ENCODE measurements at places on chromosomes 2 and 18.

DNA sequence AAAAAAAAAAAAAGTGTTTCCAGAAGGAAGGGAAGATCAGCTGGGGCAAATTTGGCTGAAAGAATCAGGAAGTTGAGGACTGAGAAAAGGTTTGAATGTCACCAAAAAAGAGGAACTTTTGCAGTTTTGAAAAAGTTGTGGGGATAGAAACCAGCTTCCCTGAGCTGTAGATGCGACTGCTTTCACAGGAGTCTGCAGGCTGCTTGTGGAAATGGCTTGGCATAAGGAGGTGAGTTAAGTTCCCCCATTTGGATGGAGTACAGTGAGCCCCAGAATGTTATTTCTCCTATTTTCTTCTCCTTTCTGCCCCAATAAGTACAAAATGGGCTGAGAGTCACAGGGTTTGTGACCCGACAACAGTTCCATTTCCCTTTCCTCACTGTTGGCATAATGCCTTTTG lies 16.5 kb upstream of the ME2 start:
- no peak for DNase-seq

GRCh38 chr2:208638059-208638458 lies 231.5 kb downstream of the PTH2R start:
- no peak for DNase-seq

- no peak for DNase-seq
Measured at GRCh38 chr18:75097491-75098225, 111.3 kb downstream of the PTGR3 start.

GRCh38 chr18:55997151-55997561 lies 409.2 kb upstream of the TCF4 start:
- DNase-seq, result no peak

DNA sequence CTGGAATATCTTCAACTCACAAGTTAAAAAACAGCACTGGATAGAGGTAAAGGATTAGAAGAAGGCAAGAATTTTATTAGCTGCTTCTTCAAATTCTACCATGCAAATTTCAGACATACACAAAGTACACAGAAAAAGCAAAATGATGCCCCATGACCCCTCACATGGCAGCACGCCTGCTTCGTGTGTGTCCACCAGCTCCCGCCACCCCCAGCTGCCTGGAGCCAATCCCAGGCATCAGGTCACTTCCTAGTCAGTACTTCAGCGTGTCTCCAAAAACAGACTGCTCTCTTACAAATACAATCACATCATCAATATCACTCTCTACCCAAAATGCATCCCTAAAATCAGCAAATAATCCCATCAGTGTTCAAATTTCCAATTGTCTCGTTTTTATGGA lies 35.8 kb downstream of the IMPA2 start:
- no peak for DNase-seq

DNA sequence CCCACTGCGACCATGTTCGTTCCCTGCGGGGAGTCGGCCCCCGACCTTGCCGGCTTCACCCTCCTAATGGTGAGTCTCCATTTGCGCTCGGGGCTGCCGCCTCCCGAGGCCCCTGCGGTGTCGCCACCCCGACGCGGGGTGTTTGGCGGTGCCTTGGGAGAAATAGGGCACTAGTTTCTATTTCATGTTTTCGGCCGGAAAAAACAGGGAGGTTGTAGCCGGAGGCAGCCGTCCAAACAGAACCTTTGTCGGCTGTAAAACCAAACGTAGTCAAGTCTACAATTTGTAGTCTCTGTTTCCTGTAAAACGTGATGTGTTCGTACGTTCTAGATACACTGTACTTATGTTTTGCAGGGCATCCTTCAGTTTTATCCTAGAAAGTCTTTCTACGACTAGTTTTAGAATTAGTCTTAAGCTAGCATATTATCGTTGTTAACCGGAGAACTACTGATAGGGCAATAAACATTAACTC lies 290 bp downstream of the PSMG2 start:
- no peak for DNase-seq

DNA sequence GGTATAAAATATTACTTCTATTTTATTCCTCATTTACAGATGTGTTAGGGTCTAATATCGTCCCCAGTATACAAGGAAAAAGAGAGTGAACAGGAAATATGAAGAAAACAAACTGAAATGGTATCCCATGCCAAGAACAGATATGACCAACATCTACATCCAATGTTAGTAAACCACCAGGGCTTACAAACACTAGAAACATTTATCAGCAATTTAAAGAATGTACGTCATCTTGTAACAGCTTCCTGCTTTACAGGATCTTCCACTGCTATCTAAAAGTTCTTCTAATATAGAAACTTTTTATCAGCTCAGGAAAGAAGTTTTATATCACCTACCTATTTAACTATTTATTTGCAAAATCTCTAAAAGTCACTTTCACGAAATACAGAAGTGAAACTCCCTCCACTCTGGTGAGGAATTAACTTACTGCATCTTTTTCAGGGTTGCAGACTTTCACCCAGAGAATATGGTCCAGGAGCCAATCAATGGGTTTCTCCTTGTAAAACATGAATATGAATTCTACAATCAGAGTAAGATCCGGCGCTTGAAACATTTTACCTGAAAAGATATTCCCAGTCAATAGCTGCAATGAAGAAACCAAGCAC lies 35.2 kb downstream of the UNC50 start:
- DNase-seq, result no peak
